ENCODE measurements at places on chromosomes 4 and X. TPM values are rescaled to one million over a fixed set of nuclear protein-coding genes. Genes with fewer than 3 reads are reported as not detected.
A peak's percentile ranks its signal among the peaks of the same experiment; 100 is the strongest.

SERPINA7 gene
- total RNA-seq, result not detected

TMEM255A gene
- total RNA-seq, result not detected

BMPR1B gene
- not detected for total RNA-seq

FGF13 gene
- total RNA-seq, result not detected

CTAG2 gene
- not detected for total RNA-seq

ARAP2 gene
- total RNA-seq, result 45.4 TPM

GAGE12E gene
- not detected for total RNA-seq

TCEAL5 gene
- total RNA-seq, result not detected

XPNPEP2 gene
- 0.24 TPM for total RNA-seq

HTN1 gene
- not detected for total RNA-seq

TCEAL2 gene
- not detected for total RNA-seq

- no peak for DNase-seq
Observed at GRCh38 chr4:128241019-128241418, 46.6 kb downstream of the PGRMC2 start.

GRCh38 chr4:7819446-7819845 is 120.2 kb downstream of the AFAP1 start:
- no peak for DNase-seq

- DNase-seq, result no peak
Observed at GRCh38 chrX:96386981-96387380, 297.7 kb upstream of the DIAPH2 start.

- DNase-seq, result no peak
Observed at GRCh38 chr4:57448452-57448851, 338.3 kb upstream of the IGFBP7 start.

- no peak for DNase-seq
Observed at GRCh38 chr4:74999714-75000309, 66.9 kb downstream of the PARM1 start.

DNA sequence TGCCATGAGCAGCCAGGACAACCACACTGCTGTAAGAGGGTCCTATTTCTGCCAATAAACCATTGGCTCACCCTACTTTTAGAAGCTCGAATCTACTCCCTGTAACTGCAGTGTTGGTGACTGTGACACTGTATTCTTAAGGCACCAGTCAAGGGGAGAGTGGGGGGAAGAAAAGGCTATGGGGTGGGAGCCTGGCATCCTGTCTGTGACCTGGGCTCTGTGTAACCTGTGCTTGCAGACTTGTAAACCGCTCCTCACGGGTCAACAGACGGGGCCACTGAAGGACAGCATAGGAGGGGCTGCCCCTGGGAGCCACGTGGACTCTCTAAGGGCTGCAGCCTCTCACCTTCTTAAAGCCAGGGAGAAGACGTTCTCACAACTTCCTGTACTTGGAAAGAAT is 42.2 kb upstream of the ENPP6 start:
- peak; percentile 55 for DNase-seq

DNA sequence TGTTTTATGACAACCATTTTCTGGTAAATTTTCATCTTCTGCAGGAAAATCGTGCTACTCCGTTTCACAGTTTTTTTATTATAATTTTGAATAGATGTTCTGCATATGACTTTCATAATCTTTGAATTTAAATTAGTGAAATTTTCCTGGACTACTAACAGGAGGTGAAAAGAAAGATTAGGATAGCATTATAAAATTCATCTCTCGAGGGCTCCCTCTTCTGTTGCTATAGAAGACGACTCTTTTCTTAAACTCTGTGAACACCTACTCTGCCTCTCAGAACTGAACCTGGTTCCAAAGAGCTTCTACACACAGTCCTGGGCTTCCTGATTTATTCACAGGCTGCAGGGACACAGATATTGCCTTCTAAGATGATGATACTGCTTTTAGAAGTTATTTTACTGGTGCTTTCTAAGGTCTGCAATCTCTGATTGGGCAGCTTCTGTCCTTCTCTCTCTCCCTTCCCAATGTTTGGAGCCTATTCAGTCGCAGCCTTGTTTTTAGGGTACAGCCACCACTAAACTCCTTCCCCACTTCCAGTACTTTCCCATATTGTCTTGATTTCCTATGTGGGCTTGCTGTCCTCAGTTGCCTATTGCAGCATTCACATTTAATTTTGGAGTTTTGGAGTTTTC is 10.1 kb upstream of the SAP30 start:
- no peak for DNase-seq

DNA sequence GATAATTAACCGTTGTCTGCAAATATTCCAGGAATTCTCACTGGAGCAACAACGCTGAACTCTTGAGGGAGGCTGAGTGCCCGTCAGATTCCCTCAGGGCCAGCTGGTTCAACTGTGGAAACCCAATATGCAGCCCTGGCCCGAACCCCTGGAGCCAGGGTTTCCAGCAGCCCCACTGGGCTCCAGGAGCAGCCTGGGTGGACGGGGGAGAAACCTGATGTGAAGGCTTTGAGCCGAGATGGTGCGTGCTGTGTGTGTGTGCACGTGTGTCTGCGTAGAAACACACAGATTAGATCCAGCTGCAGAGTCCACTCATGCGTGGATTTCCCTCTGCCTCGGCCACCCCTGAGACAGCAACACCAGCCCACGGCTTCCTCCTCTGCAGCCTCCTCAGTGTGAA is 19.4 kb upstream of the SLC25A6 start:
- DNase-seq, result no peak

DNA sequence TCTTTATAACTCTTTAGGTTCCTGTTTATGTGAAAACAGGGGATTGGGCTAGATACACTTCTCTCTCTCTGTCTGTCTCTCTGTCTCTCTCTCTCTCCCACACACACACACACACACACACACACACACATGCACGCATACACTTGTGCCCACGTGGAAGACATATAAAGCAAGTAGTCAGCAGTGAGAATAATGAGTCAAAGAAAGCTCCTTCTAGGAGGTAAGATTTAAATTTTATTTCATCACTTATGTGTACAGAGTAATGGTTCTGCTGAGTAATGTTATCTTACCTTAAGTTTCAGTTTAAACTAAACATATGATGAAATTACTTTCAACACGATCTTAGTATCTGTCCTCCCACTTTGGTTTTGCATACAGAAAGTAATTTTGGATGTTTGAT is 243.0 kb upstream of the TEX13A start:
- no peak for DNase-seq

- DNase-seq, result no peak
Observed at GRCh38 chr4:182843808-182844325, 73.3 kb downstream of the DCTD start.

DNA sequence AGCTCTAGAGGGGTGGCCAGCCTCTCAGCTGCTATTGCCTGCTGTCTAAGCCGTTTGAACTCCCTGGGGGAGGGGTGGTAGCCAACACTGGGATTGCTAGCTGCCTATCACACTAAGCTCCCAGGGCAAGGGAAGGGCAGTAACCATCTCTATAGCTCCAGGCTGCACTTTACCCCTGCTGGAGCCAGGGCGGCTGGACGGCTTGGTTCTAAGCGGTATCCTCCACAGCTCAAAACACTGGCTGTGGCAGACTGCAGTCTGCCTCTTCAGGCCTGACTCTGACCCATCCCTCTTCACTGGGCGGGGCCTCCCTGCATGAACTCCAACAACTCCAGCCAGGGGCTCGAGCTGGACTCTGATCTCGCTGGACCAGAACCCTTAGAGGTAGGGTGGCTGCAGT is 55.3 kb upstream of the GNRHR start:
- DNase-seq, result no peak

GRCh38 chrX:42495139-42495538 is 282.8 kb downstream of the PPP1R2C start:
- DNase-seq, result no peak

GRCh38 chr4:150145946-150146340 is 67.7 kb downstream of the DCLK2 start:
- DNase-seq, result no peak

GRCh38 chr4:41359422-41359775 is 102.7 kb downstream of the UCHL1 start:
- no peak for DNase-seq

DNA sequence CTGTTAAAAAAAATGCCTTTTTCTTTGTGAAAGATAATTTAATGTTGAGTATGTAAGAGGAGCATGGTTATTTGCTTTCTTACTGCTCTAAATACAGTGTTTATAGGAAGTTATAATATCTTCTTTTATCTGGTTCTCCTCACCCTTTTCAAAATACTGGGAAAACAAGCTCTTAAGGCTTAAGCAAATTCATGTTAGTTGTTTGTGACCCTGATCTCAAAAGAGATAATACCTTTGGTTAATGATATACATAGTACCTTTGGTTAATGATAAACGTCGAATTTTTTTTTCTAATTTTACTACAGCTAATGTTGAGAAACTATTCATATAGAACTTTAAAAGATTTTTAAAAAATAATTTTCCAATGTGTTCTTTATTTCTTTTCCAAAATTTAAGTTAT is 180.1 kb downstream of the RAPGEF2 start:
- DNase-seq, result no peak

DNA sequence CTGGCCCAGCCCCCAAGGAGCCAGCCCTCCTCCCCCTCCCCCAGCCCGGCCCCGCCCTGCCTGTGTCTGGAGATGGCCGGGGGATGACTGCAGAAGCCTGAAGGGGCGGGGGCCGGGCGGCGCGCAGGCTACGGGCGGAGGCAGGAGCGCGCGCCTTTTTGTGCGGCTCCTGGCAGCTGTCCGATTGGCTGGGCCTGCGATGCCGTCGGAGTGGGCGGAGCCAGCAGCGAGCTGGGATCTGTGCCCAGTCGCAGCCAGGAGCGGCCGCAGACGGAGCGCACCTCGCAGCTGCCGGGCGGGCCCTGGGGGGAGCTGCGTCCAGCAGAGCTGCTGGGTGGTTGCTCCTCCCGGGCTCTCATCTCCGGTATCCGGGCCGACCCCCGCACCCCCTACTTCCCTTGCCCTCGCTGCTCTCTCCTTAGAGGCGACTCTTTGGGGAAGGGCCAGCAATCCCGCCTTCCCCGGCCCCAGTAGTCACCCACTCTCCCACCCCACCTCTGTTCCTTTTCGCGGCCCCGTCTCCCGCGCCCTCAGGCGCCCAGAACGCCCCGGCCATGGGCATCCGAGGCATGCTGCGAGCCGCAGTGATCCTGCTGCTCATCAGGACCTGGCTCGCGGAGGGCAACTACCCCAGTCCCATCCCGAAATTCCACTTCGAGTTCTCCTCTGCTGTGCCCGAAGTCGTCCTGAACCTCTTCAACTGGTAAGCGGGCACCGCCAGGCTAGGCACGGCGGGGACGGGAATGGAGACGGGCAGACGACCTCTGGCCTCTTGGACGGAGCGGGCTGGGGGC is at the start of gene GABRQ:
Gene GABRQ, plus strand, starts transcription at position 247 of the 794 bp plus-strand sequence. Its CDS starts 308 bp downstream, at position 555.
- peak; percentile 62 for DNase-seq

Data from activated CD4-positive, alpha-beta T cell treated with anti-CD3 and anti-CD28 coated beads, Interleukin-2, amount 10 ng/mL, durations not matched to agents 24 days and 14 days (primary cell).